ENCODE measurements at places on chromosomes 2 and 18.

- no peak for DNase-seq
Measured at GRCh38 chr2:111898703-111899514, 502 bp downstream of the MERTK start.

GRCh38 chr18:69795791-69796190 is 151.9 kb downstream of the CD226 start:
- DNase-seq, result no peak

DNA sequence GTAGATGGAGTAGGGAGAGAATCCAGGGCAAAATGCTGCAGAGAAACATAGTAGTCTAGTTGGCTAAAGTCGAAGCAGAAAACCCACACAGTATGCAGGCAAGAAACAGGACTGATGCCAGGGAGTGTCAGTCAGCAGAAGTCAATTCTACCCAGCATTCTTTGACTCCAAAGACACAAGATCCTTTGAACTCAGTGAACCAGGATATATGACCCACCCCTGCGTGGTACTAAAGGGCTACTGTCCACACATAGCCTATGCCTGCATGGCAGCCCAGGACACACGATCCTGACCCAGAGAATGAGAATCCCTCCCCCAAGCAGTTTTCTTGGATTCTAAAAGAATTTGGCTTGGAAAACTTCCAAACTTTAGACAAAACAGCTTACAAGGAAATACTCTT is 42.5 kb downstream of the ALK start:
- no peak for DNase-seq

GRCh38 chr2:144770616-144771230 is 250.8 kb upstream of the ZEB2 start:
- no peak for DNase-seq
